Neural crest cell (in vitro differentiated cells): ENCODE measurements at places on chromosomes 2 and 18.

GRCh38 chr2:28447943-28448792 is 47.7 kb upstream of the PLB1 start:
- no peak for DNase-seq

DNA sequence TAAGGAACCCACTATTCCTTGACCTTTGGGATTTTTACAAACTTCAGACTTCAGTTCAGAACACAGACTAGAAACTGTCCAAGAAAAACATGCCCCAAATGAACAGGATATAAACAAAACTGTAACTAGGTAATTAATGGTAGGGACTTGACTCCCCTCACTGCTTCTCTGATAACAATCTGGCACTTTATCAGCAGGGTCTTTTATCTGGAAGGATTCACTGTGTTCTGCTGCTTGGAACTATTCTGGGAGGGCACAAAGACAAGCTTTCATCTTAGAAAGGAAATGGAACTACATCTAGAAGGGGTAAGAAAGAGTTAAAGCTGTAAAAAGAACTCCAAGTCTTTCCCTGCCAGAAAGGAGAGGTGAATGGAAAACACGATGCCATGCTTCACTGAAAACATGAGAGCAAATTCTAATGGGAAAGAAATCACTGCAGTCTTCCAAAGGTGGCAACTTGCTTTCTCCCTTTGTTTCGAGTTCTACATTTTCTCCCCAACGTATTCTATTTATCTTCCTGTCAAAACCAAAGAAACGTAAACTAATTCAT is 181.2 kb downstream of the THADA start:
- no peak for DNase-seq

DNA sequence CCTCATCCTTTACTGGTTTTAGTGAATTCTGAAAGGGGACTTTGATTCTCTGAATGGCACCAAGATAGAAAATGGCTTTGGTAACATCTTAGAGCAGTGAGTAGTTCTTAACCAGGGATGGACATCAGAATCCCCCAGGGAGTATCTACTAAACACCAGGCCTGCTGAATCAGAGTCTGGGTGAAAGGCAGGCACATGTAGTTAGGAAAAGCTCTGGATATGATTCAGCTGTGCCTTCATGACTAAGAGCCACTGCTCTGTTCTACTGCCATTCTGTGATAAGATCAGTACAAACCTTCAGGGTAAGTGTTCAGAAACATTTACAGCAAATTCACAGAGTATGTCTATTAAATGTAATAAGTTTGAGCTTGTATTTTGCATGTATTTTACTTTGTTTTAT is 46.2 kb upstream of the B3GNT2 start:
- DNase-seq = no peak

DNA sequence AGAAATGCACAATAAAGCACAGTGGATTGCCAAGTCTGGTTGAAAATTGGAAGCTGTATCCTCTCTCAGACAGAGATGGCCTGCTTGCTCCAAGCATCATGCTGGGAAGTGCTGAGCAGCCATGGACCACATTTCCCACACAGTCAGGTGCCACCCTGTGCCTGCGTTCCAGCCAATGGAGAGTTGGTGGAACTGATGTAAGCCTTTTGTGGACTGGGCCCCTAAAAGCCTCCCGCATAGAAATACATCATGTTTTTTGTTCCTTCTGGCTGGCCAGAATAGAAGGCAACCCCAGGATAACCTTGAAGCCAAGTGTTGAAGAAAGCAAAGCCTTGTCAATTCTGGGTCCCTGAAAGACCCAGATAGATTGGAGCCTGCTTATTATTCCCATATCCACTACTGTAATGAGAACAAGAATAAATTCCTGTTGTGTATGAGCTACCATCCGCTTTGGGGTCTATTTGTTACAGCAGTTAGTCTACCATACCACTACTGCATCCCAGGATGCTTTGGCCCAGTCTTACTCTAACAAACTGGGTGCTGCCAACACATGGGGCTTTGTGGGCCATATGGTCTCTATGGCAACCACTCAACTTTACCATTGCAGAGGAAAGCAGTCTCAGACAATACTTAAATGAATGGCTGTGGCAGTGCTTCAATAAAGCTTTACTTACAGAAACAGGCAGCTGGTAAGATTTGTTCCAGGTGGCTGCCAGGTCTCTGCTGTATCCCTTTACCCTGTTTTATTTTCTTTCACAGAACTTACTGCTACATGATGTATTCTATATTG is 65.4 kb downstream of the POLE4 start:
- DNase-seq = no peak

DNA sequence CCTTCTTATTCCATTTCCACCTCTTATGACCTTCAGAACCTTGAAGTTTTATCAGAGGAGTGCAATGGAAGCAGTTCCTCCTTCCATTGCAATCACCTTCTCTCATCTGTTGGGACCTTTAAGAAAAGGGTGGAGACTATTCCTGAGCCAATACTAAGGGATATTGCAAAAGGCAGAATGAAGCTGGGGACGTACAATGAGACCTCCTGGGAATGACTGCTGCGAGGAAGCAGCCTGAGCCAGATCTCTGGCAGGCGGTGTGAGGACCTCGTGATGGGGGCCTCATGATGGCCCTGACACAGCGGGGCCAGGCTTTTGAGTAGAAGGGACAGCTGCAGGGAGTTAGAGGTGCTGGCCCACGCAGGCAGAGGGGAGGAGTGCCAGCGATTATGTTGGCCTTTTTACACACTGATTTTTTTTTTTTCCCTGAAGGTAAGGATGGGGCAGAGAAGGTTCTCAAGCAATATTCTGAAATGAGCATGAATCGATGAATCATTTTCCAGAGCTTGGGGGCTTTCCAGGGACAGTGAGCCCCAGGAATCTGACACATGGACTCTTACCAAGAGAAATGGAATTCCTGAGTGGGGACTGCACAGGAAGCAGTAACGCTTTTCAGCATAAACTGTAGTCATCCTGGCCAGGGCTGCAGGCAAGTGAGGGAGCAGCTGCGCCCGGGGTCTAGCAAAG is 40.0 kb upstream of the LAPTM4A start:
- no peak for DNase-seq

DNA sequence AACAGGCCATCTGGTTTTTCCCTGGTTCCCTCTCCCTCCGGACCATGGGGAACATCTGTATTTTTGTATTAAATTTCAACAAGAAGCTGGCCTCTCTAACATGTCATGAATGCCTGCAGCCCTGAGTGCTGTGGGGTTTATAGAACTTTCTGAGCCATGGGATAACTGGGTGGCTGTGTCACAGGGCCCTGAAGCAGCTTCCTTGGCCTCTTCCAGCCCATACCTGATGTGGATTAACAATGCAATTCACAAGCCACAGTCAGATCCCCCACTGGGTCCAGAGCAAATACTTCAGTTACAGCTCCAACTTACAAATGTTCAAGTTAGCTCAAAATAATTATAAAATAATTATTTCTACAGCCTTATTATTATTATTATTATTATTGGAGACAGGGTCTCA is 307.8 kb upstream of the CELF4 start:
- no peak for DNase-seq

DNA sequence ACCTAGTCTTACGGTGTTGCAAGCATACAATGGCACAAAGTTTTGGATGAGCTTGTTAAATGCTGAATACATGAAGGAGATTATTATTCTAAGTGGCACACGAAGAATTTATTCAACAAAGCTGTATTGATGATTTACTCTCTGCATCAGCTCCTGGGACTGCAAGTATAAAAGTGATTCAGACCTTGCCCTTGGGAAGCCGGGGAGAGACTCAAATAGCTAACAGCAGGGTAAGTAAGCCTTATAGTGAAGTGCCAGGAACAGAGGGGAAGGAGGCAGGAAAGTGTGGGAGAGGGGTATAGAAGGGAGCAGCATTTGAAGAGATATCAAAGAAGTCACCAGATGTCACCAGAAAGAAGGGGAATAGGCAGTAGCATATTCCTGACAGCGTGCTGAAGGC is 115.4 kb downstream of the MCFD2 start:
- DNase-seq = no peak

GRCh38 chr2:107006836-107007235 is 120.9 kb upstream of the ST6GAL2 start:
- DNase-seq = no peak

DNA sequence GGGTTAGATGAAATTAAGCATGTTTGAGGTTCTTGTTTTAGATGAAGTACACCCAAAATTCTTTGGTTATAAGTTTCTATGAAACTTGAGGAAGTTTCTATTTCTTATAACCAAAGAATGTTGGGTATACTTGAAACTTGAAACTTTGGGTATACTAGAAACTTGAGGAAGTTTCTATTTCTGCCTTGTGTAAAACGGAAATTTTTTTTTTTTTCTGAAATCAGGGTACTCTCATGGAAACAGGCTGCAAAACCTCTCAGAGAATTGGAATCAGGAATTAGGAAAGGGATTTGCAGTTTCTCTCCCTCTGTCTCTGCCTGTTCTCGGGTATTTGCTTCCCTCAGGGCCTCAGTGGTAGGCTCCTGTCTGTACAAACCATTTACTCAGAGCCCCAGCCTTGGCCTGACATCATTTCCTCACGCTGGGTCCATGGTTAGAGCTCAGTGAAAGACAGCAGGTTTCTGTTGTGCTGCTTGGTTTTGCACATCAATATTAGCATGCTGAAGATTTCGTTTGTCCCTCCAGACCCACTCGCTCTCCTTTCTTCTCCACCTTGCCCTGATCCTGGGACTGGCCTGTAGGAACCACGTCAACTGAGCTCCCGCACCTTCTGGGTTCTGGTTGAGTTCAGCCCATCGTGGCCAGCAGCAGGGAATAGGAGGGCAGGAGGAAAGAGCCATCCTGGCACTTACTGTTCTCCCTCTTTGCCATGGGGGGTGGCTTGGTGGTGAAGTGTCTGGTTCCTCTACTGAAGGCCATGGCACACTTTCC is 106.4 kb downstream of the POLR1A start:
- DNase-seq = no peak

GRCh38 chr18:35736696-35737095 is 155.2 kb downstream of the GALNT1 start:
- no peak for DNase-seq

DNA sequence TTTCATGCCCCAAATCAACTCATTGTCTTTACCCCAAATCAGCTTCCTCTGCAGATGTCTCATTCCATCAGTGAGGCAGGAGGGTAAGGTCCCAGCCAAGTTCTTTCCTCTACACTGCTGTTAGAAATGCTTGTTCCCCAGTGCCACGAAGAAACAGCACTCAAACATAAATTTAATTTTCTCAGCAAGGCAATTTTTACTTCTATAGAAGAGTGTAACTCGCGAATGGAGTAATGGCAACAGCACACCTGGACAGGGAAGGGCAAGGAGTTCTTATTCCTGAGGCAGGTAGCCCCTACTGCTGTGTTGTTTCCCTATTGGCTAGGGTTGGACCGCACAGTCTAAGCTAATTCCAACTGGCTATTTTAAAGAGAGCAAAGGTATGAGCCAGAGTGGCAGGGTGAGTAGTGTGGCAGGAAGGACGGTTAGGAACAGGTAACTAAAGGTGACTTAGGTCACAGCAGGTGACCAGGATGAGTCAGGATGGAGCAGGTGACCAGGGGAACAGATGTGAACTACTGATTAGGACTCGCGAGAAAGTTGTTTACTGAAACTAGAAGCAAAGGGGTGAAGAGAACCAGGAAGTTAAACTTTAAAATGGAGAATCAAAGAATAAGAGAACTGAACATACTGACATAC is 12.0 kb upstream of the CEP68 start:
- DNase-seq = no peak

DNA sequence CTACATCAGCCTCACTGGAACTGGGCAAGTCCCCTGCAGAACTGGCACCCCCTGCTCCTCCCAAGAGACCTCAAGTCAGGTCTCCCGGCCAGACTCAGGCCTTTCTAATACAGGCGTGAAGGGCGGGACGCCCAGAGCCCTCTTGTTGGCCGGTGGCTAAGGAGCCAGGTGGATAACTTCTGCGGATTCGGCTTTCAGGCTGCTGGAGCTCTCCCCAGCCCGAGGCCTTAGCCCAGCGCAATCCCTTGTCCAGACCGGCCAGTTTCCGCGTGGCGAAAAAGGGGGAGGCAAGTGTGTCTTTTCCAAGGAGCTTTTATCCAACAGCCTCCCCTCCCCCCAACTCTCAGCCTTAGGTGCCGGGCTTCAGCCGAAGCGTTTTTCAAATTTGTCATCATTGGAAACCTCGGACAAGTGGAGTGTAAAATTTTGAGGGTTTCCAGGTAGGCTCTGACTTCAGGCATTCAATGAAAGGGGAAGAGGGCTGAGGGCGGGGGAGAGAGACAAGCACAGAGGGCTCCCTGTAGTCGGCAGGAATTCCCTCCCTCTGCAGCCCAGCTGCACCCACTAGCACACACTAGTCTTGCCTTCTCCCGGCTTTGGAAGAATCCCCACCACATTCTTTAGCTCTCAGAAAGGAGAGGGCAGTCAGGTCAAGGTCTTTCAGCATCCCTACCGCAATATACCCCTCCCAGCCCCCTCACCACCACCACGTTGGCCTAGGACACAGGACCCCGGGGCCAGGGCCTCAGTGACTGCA is 9.5 kb upstream of the SATB2 start:
- no peak for DNase-seq

DNA sequence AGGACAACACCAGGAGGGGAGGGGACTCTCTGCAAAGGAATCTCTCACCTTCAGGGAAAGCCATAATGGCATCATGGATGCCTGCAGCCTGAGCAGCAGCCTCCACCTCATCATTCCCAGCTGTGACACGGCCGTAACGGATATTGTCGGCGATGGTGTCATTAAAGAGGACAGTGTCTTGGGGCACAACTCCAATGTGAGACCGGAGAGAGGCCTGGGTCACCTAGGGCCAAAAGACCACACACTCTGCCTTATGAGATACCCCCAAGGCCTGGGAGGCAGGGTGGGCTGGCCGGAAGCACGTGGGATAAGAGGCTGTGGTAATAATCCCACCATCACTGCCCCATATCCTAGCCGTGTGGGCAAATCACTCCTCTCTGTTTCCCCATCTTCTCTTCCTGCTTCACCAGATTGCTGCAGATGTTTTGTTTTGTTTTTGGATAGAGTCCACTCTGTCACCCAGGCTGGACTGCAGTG is 4.3 kb downstream of the ZFAND2B start:
- DNase-seq = no peak

DNA sequence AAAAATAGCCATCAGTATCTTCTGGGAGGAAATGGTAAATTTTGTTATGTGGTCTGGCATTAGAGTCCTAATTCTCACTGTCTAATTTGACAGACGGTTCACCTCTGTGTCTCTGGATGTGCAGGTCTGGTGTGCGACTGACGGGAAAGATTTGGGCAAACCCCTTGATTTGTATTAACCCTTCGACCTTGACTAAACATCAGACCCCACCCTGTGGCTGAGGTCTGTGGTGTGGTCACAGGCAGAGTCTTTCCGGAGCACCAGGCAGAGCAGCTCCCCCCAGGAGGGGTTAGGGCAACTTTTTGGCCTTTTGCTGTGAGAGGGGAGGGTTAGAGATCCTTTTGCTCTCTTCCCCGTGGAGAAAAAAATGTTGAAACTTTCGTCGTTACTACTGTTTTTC is 6.4 kb downstream of the TWIST2 start:
- no peak for DNase-seq

GRCh38 chr2:238528953-238529781 is 102.4 kb downstream of the ASB1 start:
- no peak for DNase-seq

GRCh38 chr2:226902041-226902966 is 66.5 kb downstream of the RHBDD1 start:
- DNase-seq = no peak
